Vagina (tissue), 2 donors: ENCODE measurements at places on chromosomes 12 and 14.

GRCh38 chr14:95256002-95256775 is 63.5 kb downstream of the CLMN start:
- no peak for DNase-seq

DNA sequence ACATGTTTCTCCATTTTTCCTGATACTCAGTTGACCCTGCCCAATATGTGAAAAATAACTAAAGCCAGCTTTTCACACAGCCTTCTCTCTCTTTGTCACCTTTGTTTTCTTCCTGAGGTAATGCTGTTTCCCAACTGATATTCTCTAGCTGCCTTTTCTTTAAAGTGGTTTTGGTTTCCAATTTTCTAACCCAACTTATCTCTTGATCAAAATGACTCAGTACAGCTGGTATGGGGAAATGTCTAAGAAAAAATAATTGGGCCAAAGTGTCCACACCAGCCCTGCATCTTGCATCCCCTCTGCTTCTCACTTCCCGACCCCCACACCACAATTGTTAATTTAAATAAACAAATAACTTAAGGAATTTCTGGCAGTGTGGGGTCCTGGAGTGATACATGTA is 193.8 kb downstream of the SYT1 start:
- no peak for DNase-seq

DNA sequence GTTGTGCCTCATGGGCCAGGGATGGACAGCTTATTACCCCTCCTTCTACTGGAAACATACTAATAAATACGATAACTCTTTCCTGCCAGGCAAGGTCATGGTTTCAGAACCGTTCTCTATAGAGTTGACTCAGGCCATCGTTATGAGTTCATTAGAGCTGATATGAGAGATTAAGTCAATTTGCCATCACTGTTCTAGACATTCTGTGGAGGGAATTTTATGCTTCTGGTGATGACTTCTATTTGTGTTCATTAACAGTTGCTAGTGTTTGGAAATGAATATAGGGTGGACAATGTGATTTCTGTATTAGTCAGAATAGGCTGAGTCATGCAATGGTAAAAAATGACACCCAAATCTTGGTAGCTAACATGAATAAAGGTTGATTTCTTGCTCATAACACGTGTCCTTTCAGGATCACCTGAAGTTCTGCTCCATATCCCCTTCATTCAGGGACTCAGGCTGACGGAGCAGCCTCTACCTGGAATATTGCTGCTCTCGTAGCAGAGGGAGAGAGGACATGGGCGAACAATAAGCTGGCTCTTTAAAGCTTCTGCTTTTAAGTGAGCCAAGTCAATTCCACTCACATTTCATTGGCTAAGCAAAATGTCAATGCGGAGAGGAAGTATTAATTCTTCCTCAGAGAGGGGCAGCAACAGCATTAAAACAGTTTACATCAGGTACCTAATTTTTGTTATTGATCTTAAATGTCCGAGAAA is 18.5 kb upstream of the TBPL2 start:
- no peak for DNase-seq

DNA sequence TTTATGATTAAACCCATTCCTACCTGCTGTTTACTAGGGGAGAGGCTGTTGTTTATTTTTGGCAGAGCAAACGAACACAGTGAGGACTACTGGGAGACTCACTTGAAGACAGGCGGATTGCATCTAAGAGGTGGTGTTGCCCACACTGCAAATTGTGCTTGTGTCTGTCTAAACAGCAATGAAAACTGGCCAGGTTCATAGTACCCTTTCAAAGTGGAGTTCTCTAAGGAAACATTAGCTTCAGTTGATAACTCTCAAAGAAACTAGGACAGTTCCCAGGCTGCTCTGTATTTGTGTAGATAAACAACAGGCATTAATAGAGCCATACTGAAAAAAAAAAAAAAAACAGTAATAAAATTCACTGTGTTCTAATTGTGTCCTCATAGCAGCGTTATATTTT is 466.0 kb upstream of the RGS6 start:
- DNase-seq = no peak

- no peak for DNase-seq
Observed at GRCh38 chr14:99361596-99362215, 89.7 kb upstream of the BCL11B start.

- DNase-seq = no peak
Observed at GRCh38 chr12:94146166-94146936, 2.0 kb upstream of the PLXNC1 start.

GRCh38 chr14:66206554-66206953 is 279.6 kb upstream of the CCDC196 start:
- no peak for DNase-seq

DNA sequence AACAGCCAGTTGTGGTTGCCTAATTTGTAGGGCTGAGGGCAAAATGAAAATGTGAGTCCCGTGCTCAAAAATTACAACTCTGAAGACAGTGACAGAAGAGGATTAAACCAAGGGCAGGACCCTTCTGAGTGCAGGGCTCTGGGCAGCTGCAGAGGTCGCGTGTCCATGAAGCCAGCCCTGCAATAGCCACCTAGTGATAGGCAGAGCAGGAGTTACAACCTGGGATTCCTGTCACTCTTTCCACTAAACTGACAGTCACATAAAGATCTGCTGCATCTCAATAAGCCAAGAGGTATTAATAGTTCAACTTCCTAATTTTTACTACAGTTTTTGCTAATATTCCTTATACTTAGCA is 94.1 kb downstream of the SLC2A13 start:
- no peak for DNase-seq

- DNase-seq = no peak
Observed at GRCh38 chr14:76876076-76876475, 49.9 kb downstream of the LRRC74A start.

DNA sequence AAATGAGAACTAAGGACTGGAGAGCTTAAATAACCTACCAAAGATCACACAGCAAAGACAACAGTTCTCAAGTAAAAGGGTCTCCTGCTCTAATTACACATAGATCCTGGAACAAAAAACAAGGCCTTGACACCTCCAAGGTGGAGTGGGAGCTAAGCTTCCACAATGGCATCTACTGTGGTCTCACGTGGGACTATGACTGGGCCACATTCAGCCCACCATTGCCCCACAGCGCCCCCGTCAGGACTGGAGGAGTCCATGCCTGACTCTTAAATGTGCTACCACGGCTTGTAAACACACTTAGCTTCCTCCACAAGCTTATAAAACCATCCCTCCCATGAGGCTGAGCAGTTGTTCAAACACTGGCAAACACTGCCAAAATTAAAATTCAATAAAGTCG is 88.5 kb downstream of the GCH1 start:
- DNase-seq = peak; percentile 32

DNA sequence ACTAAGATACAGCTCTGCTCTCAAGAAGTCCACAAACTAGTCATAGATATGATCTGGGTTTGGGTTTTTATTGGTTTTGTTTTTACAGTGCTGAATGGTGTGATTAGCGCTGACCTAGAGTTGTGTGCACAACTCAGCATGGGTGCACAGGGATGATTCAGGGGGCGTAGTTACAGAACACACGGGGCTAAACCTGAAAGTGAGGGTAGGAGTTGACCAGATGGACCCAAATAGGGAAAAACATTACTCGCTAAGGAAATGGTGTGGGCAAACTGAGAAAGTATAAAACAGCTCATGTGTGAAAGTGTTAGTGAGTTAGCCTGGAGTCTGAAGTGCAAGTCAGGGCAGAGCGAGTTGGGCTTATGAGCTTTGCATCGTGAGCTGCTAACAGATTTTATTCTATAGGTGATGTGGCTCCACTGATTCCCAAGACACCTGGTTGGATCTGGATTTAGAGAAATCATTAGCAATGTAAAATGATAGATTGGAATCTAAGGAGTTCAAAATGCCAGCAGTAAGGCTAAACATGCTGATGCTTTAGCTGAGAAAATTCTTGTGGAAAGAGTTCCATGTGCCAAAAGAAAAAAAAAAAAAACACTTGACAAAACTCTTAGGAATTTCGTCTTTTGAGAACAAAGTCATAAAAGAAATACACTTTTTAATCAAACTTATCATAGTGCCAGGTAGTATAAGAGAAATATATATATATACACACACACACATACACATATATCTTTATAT is 134.9 kb downstream of the SLC5A8 start:
- no peak for DNase-seq
